ENCODE measurements at places on chromosomes 7 and 10.

GRCh38 chr7:8724080-8724718, 290.8 kb downstream of the NXPH1 start:
- DNase-seq, result no peak
- H3K36me3 ChIP-seq, result no peaks in the 10 kb centered on the region
- H3K4me1 ChIP-seq, result no peaks in the 10 kb centered on the region
- H3K27ac ChIP-seq, result no peak overlapping the region
- no peaks in the 10 kb centered on the region for H3K27me3 ChIP-seq
- no peak overlapping the region for H3K4me3 ChIP-seq

GRCh38 chr7:44152971-44153947, 12.1 kb upstream of the MYL7 start:
- no peak overlapping the region for H3K27ac ChIP-seq
- no peaks in the 10 kb centered on the region for H3K4me1 ChIP-seq
- H3K36me3 ChIP-seq, result no peaks in the 10 kb centered on the region
- no peak overlapping the region for H3K4me3 ChIP-seq
- H3K27me3 ChIP-seq, result no peaks in the 10 kb centered on the region

- no peak for DNase-seq
- no peaks in the 10 kb centered on the region for H3K27me3 ChIP-seq
- H3K4me1 ChIP-seq, result peaks cover 10% of the 10 kb centered on the region
- no peak overlapping the region for H3K27ac ChIP-seq
- no peaks in the 10 kb centered on the region for H3K36me3 ChIP-seq
- H3K4me3 ChIP-seq, result no peak overlapping the region
These were observed 143.8 kb downstream of the ARHGAP21 start for GRCh38 chr10:24579906-24580305.

GRCh38 chr10:72336259-72337038, 18.3 kb downstream of the DNAJB12 start:
- H3K27me3 ChIP-seq, result no peaks in the 10 kb centered on the region
- peak overlapping the region; percentile 71 for H3K4me3 ChIP-seq
- no peak for DNase-seq
- H3K4me1 ChIP-seq, result peaks cover 57% of the 10 kb centered on the region

- H3K4me3 ChIP-seq, result peak overlapping the region; percentile 68
- H3K27ac ChIP-seq, result peak overlapping the region; percentile 97
- H3K36me3 ChIP-seq, result peaks cover 61% of the 10 kb centered on the region
- H3K4me1 ChIP-seq, result peaks cover 72% of the 10 kb centered on the region
These were observed 191.4 kb downstream of the FAM107B start for GRCh38 chr10:14583252-14583651.

DNA sequence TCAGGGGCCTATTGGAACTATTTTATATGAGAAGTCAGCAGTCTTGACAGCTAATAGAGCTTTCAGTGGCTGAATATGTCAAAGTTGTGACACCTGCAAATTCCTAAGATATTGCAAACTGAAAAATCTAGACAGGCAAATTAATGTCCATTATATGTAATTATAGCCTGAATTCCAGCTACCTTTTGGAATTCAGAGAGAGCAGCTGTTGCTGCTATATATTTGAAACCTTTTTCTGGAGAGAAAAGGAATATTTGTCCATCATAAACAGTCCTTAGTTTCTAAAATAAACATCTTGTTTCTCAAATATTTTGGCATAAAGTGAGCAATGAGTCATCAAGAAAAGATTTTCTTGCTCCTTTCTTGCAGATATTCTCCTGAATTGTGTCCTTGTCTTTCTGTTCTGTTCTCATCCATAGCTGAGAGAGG, 408.9 kb upstream of the SEMA3D start:
- H3K36me3 ChIP-seq, result no peaks in the 10 kb centered on the region
- DNase-seq, result no peak
- H3K27ac ChIP-seq, result no peak overlapping the region
- H3K27me3 ChIP-seq, result no peaks in the 10 kb centered on the region
- no peaks in the 10 kb centered on the region for H3K4me1 ChIP-seq

DNA sequence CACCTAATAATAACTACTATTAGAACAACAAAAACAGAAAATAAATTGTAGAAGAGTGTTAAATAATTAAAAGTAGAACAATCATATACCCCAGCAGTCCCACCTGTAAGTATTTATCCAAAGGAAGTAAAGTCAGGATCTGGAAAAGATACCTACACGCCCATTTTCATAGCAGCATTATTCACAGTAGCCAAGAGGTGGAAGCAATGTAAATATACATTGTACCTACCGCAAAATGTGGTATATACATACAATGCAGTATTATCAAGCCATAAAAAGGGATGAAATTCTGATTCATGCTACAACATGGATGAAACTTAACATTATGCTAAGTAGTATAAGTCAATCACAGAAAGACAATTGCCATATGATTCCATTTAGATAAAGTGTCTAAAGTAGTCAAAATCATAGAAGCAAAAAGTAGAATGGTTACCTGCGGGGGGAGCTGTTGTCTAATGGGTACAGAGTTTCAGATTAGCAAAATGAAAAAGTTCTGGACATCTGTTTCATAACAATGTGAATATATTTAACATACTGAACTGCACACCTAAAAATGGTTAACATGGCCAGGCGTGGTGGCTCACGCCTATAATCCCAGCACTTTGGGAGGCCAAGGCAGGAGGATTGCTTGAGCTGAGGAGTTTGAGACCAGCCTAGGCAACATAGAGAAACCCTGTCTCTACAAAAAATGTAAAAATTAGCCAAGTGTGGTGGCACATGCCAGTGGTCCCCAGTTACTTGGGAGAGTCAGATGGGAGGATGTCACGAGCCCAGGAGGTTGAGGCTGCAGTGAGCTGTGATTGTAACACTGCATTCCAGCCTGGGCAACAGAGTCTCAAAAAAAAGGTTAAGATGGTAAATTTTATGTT, 6.0 kb upstream of the TMED4 start:
- H3K4me1 ChIP-seq, result peaks cover 7% of the 10 kb centered on the region
- H3K27ac ChIP-seq, result no peak overlapping the region
- peaks cover 9% of the 10 kb centered on the region for H3K27me3 ChIP-seq
- no peak overlapping the region for H3K4me3 ChIP-seq
- no peaks in the 10 kb centered on the region for H3K36me3 ChIP-seq

- no peaks in the 10 kb centered on the region for H3K36me3 ChIP-seq
- no peak for DNase-seq
- H3K27ac ChIP-seq, result no peak overlapping the region
These were observed 4.5 kb upstream of the DNMBP start for GRCh38 chr10:100014071-100014762.

- H3K4me1 ChIP-seq, result no peaks in the 10 kb centered on the region
- H3K27ac ChIP-seq, result no peak overlapping the region
- no peak for DNase-seq
- no peaks in the 10 kb centered on the region for H3K36me3 ChIP-seq
These were observed 101.1 kb upstream of the ABCB5 start for GRCh38 chr7:20514364-20514763.

DNA sequence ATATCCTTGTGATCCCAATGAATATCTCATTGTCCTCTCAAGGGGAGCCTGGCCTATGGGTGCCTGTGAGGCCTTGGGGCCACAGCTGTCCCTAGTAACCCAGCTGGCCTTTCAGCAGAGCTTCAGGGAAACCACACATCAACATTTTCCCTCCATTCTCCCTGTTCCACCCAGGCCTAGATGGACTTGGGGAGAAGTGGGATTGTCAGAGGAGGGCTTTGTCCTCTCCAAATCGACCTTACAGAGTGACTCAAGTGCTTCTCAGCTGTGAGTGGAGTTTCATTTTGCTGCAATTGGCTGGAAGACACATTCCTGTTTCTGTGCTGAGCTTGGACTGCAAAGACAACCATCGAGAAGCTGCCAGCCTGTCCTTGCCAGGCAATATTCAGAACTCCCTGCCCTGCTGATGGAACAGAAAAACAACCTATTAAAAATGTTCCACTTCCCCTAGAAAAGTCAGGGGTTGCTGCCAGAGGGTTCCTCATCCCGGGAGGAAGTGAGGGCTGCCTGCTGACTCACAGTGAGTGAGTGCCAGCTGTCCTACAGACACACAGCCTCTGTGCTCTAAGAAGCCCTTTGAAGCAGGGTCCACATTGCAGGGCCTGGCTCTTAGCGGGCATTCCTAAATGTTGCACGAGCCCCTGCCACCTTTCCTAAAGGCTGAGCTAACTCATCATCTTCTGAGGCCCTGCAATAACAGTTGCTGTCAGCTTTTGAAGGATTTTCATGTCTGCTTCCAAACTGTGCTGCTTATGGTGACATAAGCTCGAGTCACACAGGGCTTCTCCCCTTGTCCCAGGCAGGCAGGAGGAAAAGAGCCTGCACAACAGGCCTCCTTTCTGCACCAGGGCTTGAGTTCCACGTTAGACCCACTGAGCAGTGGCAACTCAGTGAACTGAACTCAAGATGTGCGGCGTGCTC, 20.5 kb downstream of the STRA8 start:
- H3K36me3 ChIP-seq, result no peaks in the 10 kb centered on the region
- H3K27ac ChIP-seq, result no peak overlapping the region
- H3K27me3 ChIP-seq, result no peaks in the 10 kb centered on the region
- no peak overlapping the region for H3K4me3 ChIP-seq
- DNase-seq, result no peak

- no peak overlapping the region for H3K27ac ChIP-seq
- no peak for DNase-seq
- H3K4me1 ChIP-seq, result no peaks in the 10 kb centered on the region
- H3K36me3 ChIP-seq, result no peaks in the 10 kb centered on the region
- no peaks in the 10 kb centered on the region for H3K27me3 ChIP-seq
- no peak overlapping the region for H3K4me3 ChIP-seq
These were observed 505.1 kb downstream of the TCERG1L start for GRCh38 chr10:130806426-130806825.

DNA sequence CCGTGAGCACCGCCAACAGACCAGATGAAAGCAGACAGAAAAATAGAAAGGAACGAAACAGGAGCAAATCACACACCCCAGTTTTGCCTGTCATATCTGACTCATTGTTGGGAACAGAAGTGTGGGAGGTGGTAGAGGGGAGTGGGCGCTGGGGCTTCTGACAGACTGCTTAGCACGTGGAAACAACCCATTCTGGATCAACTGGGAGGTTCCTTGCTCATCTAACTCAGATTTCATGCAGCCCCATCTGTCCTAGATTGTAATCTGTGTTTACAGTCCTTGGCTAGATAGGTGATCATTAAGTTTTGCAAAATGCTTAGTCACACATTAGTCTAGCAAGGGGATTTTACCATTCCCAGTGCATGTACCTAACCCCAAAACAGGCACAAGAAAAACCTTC, 154.1 kb downstream of the NRP1 start:
- H3K36me3 ChIP-seq, result no peaks in the 10 kb centered on the region
- no peak overlapping the region for H3K27ac ChIP-seq
- H3K4me1 ChIP-seq, result no peaks in the 10 kb centered on the region
- H3K27me3 ChIP-seq, result peaks cover 16% of the 10 kb centered on the region
- peak; percentile 15 for DNase-seq

GRCh38 chr10:12348294-12348869, 965 bp upstream of the CAMK1D start:
- peak overlapping the region; percentile 90 for H3K27ac ChIP-seq
- H3K36me3 ChIP-seq, result no peaks in the 10 kb centered on the region
- peaks cover 20% of the 10 kb centered on the region for H3K4me1 ChIP-seq
- H3K4me3 ChIP-seq, result peak overlapping the region; percentile 86
- no peak for DNase-seq

DNA sequence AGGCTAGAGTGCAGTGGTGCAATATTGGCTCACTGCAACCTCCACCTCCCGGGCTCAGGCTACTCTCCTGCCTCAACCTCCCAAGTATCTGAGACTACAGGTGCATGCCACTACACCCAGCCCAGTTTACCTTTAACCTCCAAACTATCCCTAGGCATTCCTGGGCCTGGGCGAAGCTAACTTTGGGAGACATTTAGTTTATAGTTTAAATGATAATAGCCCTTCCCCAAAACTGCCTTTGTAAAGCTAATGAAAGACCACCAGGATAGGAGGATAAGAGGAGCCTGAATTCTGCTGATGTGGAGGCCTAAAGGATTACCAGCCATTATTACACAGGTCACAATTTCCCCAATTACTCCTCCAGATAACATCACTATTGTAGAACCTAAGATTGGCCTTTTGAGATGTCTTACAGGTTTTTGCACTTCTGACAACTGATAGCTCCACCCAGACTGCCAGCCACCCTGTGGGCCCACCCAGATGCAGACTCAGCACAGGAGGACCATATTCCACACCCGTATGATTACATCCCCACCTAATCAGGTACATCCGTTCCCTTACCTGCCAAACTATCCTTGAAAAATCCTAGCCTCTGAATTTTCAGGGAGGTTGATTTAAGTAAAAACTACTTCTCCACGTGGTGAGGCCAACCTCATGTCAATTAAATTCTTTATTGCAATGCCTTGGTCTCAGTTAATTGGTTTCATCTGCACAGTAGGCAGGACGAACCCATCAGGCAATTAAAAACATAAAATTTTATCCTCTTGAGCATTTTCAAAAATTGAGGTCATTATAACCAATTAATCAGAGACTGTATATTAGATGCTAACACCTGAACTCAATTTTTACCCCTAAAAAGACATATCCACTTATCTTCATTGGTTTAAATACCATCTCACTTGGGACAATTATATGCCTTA, 62.3 kb upstream of the TMEM254 start:
- no peaks in the 10 kb centered on the region for H3K36me3 ChIP-seq
- no peak overlapping the region for H3K4me3 ChIP-seq
- no peak for DNase-seq
- H3K27ac ChIP-seq, result no peak overlapping the region

DNA sequence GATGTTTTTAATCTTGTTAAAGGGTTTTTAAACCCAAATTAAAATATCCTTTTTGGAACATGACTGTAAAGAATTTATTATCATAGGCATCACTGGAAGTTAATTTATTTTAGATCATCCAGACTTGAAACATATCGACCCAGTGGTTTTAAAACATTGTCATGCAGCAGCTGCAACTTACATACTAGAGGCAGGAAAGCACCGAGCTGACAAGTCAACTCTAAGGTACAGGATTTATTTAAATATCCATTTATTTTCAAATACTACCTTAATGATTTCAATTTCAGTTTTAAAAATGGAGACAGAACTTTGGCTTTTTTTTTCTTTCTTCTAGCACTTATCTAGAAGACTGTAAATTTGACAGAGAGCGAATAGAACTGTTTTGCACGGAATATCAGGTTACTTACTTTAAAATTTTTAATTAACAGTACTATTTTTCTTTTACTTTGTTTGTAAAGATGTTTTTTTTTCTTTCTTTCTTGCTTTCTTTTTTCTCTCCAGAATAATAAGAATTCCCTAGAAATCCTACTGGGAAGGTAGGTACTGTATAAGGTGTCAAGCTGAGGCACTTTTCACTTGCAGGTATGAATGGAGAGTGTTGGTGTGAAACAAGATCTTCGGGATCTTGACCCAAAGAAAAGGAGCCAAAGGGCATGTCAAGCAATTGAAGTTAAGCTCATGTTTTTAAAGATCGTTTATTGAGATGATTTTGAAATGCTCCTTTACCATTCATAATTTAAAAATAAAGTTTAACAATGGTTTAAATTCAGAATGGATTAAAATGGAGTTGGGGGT, 1.8 kb downstream of the COMMD3 start:
- H3K27ac ChIP-seq, result no peak overlapping the region
- peaks cover 24% of the 10 kb centered on the region for H3K36me3 ChIP-seq
- peaks cover 44% of the 10 kb centered on the region for H3K4me1 ChIP-seq
- no peak for DNase-seq
- H3K4me3 ChIP-seq, result peak overlapping the region; percentile 91
- peaks cover 29% of the 10 kb centered on the region for H3K27me3 ChIP-seq

GRCh38 chr10:9437131-9437530, 1382.6 kb downstream of the GATA3 start:
- no peaks in the 10 kb centered on the region for H3K27me3 ChIP-seq
- no peaks in the 10 kb centered on the region for H3K36me3 ChIP-seq
- no peaks in the 10 kb centered on the region for H3K4me1 ChIP-seq
- H3K4me3 ChIP-seq, result no peak overlapping the region
- no peak overlapping the region for H3K27ac ChIP-seq

- no peaks in the 10 kb centered on the region for H3K4me1 ChIP-seq
- H3K27me3 ChIP-seq, result no peaks in the 10 kb centered on the region
- no peak overlapping the region for H3K27ac ChIP-seq
- no peak for DNase-seq
- H3K4me3 ChIP-seq, result no peak overlapping the region
- no peaks in the 10 kb centered on the region for H3K36me3 ChIP-seq
These were observed 476.5 kb upstream of the PCDH15 start for GRCh38 chr10:55277549-55277948.
